ENCODE measurements at places on chromosomes 4 and X.

DNA sequence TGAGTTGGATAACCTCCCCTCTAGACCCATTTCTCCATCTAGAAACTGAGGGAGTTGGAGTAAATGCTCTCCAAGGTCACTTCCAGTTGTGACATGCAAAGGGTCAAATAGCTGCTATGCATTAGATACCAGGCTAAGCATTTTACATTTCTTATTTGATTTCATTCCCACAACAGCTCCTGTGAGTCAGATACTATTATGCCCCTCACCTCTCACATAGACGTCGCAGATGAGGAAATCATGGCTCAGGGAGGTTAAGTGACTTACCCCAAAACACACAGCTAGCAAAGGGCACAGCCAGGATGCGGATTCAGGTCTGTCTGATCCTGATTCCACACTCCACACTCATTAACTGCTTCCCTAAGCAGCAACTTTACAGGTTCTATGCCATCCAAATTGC is 57.7 kb downstream of the PRPS1 start:
- no peak for DNase-seq

DNA sequence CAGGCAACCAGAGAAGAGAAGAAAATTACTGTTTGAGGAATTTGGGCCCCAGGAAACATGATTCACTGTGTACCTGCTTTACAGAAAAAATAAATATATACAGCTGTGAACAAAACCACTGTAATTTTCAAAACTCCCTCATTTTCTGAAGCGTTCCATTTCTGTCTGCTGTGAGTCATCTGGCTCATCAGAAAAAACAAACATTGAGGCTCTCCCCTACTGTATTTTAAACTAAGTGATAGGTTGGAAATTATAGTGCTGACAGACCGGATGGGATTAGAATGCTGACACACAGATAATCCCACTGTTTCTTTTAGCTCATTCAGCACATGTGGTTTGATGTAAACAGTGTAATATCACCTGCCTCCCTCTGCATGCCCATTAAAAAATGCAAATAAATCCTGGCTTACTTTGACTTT is 847.0 kb downstream of the TRIML1 start:
- DNase-seq = peak; percentile 84

DNA sequence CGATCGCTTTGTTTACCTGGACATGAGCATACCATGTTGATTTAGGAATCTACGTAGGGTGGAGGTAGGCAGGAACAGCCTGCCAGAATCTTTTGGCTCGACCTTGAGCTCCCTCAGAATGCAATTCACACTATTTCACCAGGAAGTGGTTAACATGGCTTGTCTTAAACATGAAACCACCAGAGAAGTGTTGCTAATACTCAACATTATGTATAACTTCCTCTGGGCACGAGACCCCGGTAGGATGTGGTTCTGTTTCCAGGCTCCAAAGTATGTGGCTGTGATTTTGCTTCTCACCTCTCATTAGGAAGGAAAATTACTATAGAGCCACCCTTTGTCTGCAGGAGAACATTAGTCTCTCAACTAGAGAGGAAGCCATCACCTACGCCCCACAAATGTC is 59.0 kb upstream of the VCX3B start:
- no peak for DNase-seq

- DNase-seq = peak; percentile 97
These were observed 148.5 kb downstream of the DHRSX start for GRCh38 chrX:2351999-2352995.

DNA sequence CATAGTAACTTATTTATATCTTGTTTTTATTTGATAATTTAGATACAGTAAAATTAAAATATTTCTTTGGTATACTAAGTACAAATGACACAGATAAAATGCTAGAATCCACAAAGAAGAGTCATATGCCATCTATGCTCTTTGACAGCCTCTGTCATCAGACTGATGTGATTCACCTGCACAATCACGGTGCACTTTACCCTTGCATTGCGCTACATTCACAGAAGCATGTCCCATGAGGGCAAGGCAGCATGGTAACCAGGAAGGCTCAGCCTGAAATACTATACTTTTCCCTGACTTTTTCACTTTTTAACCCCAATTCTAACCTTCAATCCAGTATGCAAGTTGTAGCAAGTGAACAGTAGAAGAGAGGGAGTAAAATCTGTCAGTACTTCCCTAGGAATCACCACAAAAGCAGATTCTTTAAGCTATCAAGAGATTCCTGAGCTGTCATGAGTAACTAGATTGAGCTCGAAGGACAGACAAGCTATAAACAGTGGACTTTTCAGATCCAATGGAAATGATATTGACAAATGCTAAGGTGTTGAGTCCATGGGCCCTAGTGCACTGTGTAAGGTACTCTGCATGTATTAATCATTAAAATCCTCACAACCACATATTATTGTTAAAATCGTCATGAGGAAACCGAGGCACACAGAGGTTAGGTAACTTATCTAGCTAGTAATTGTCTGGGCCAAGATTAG is 14.2 kb downstream of the SEC24D start:
- DNase-seq = no peak

GRCh38 chrX:19245711-19246269 is 97.9 kb upstream of the PDHA1 start:
- no peak for DNase-seq

DNA sequence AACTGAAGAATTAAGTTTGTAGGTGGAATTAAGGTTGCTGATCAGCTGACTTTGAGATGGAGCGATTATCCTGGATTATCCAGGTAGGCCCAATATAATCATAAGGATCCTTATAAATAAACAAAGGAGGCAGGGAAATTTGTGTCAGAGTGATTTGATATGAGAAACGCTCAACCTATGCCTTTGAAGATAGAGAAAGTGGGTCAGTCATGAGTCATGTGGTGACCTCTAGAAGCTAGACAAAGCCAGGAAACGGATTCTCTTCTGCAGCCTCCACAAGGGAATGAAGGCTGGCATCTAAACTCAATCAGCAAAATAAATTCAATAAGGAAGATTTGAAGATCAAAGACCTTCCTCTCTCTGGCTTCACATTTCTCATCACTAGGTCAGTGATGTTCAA is 41.5 kb upstream of the SMIM10 start:
- DNase-seq = no peak

DNA sequence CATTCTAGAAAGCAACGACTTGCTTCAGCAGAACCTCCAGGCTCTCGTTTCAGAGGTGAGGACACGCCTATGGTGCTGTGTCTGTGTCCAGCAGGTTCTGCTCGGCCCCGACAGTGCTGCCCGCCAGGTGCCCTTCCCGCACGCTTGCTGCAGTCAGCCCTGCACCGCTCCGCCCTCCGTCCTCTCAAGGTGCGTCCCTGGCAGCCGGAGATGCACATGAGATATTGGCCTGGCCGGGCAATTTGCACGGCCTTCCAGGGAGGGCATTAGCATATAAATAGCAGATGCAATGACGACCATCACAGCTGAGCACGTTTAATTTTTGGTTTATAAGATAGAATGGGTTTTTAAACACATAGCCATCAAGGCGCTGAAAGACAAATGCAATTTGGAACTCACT is 14.4 kb downstream of the UVSSA start:
- DNase-seq = no peak

- DNase-seq = no peak
These were observed 211.5 kb upstream of the MID1 start for GRCh38 chrX:10831716-10832502.

GRCh38 chr4:176210101-176210500 is 14.7 kb upstream of the SPATA4 start:
- DNase-seq = no peak

DNA sequence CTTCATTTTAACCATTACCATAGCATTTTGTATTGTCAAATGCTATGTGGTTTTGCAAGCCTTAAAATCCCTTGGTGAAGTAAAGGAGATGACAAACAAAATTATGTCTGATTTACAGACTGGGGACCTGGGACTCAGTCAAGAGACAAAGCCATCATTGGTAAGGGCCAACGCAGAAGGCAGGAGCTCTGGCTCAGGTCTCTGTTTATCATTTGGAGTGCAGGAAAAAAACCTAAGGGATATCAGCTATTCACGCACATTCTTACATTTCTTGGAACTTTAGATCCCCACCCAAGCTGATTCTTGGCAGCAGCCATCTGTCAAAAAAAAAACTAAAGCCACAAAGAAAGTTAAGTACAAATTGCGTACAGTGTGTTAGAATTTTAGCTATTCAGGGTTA is 731.9 kb downstream of the STPG2 start:
- no peak for DNase-seq

DNA sequence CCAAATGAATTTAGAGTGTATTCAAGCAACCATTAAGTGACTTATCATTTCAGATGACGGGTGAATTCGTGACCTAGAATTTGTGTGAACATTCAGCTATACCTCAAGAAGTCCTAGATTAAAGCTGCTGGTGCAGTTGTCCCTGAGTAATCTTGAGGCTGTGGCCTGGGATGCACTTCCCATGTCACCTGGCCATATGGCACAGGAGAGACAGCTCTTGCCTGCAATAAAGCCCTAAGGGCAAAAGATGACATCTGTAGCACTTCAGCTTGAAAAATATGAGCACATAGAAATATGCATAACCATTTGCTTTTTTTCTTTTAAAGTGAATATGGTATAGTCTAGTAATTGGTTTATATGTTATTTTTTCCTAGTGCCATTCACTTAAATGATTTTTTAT is 125.8 kb downstream of the FHDC1 start:
- DNase-seq = no peak

DNA sequence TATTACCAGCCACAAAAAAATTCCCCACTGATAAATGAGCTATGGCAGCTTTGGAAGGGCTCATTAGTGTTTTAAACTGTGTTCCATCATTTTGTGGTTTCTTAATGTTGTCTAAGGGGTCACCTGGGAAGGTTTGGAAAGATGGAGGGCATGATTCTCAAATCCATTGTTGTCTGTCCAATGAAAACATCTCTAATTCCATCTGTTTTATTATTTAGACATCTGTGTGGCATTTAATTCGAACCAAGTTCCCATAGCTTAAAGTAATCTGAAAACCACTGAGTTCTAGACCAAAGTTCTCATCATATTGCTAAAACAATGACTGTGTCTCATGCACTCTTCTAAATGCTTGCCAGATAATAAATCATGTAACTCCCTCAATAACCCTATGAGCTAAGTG is 103.8 kb upstream of the PPP3CA start:
- DNase-seq = peak; percentile 59

GRCh38 chrX:69131886-69132285 is 33.4 kb downstream of the PJA1 start:
- DNase-seq = no peak

GRCh38 chr4:52265781-52266525 is 214.8 kb downstream of the SPATA18 start:
- DNase-seq = no peak

DNA sequence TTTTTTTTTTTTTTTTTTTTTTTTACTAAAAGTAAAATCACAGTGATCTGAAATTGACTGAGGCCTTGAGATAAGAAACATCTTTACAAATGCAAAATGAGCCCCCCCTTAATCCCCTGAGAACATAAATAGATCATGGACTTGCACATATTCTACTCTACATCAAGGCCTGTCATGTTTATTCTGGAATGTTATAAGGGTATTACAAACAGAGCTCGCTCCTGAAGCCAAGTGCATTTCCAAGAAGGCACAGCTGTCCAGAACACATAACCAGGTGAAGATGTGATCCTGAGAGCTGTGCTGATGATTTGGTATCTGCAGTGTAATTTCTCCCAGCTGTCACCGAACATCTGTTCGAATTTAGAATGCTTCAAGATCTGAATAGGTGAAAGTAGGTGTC is 384.5 kb downstream of the GPAT3 start:
- no peak for DNase-seq

GRCh38 chrX:150736475-150736874 is 43.3 kb downstream of the MTMR1 start:
- DNase-seq = no peak

GRCh38 chr4:27055221-27055760 is 194.7 kb downstream of the STIM2 start:
- DNase-seq = no peak

- no peak for DNase-seq
These were observed 7.2 kb upstream of the THOC2 start for GRCh38 chrX:123740006-123740405.

GRCh38 chrX:10903523-10903922 is 207.6 kb upstream of the HCCS start:
- DNase-seq = no peak

- DNase-seq = no peak
These were observed 117.0 kb upstream of the TEX13C start for GRCh38 chrX:125202591-125203248.

- DNase-seq = no peak
These were observed 3.5 kb downstream of the SPINK2 start for GRCh38 chr4:56817840-56818491.

- DNase-seq = no peak
These were observed 130.6 kb upstream of the ETNPPL start for GRCh38 chr4:108893468-108893867.

DNA sequence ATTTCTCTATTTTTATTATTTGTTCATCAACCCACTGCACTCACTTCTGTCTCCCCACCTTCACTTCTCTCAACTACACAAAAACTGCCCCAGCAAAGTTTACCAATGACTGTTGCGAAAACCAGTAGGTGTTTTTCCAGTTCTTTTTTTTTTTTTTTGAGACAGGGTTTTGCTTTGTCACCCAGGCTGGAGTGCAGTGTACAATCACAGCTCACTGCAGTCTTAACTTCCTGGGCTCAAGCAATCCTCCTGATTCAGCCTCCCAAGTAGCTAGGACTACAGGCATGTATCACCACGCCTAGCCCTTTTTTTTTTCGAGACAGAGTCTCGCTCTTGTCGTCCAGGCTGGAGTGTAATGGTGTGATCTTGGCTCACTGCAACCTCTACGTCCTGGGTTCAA is 24.1 kb upstream of the HPRT1 start:
- DNase-seq = no peak

DNA sequence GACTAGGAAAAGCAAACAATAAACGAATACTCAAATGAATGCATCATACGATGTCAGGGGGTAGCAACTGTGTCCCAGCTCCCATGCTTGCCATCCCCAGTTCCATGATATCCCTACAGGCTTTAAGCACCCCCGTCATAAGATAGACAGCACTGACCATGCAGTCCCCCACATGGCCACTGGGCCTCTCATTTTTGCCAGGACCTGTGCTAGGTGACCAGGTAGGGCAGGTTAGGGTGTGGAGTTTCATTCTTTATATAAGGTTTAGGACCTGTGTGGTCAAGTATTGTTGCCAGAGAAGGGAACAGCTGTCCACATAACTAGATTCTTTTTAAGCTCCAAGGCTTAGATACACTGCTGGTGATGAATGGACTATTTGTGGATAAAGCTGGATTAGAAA is 9.7 kb downstream of the PPEF2 start:
- no peak for DNase-seq

- no peak for DNase-seq
These were observed 70.2 kb downstream of the TRPC5 start for GRCh38 chrX:112012360-112012759.

DNA sequence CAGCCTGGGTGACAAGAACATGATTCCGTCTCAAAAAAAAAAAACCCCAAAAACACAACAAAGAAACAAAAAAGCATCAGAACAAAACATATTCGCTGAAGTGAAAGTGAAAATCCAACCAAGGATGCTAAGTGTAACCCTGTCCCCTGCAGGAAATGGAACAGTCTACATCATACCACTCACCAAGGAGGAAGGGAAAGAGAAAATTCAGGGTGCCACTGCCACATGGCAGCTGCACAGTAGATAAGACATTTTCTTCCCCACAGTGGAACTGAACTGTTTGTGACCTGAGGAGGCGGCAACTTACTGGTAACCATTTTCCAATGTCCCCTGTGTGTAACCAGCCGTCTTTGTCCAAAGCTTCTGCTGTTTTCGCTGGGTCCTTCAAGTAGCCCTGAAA is 28.2 kb upstream of the CENPU start:
- DNase-seq = no peak

GRCh38 chrX:19852014-19853005 is 35.1 kb downstream of the SH3KBP1 start:
- peak; percentile 53 for DNase-seq
